ENCODE measurements at places on chromosomes 4 and X.

DNA sequence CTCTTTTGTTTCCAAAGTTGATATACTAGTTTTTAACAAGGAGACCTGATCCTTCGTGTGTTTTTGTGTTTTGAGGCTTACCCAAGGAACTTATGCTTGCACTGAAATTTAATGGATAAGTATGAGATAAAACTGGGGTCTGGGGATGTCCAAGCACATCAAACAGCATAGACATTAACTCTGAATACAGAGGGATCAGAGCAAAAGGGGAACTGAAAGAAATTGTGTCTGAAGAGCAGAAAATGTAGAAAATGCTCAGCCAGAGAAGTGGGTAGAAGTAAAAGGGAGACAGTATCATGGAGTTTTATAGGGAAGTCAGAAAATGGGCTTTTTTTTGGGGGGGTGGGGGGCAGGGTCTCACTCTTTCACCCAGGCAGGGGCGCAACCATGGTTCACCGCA lies 695.4 kb downstream of the ARAP2 start:
- no peak for DNase-seq

- no peak for DNase-seq
Observed at GRCh38 chr4:159298502-159298901, 195.6 kb downstream of the RAPGEF2 start.

DNA sequence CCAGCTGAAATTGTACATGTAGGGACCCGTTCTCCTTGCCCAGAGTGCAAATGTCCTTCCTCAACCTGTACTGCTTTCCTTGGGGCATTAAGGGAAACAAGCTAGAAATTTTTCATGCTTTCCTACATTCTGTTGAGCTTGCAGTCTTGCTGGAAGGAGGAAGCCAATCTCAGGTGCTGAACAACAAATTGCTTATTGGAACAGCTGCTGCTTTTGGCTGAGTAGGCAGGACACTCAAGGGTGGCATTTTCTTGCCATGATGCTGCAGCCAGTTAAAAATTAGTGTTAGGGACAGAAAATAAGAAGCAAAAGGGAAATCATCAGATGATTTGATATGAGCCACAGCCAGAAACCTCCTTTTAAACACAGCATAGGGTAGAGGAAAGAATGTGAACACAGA lies 223.7 kb downstream of the QDPR start:
- DNase-seq: no peak

- DNase-seq: no peak
Observed at GRCh38 chr4:95694411-95694810, 145.5 kb upstream of the PDHA2 start.

GRCh38 chr4:39852636-39853035 lies 125.1 kb downstream of the PDS5A start:
- no peak for DNase-seq

Measured in midbrain (tissue), 1 donor.